ENCODE measurements at places on chromosomes 12 and 14.

- no peak for DNase-seq
Measured at GRCh38 chr12:26293612-26294011, 98.2 kb downstream of the SSPN start.

GRCh38 chr12:111792155-111792855, 25.6 kb downstream of the ALDH2 start:
- DNase-seq: no peak

- DNase-seq: no peak
Measured at GRCh38 chr12:60184096-60184495, 588.3 kb downstream of the SLC16A7 start.

- no peak for DNase-seq
Measured at GRCh38 chr14:32657081-32657480, 281.6 kb upstream of the NPAS3 start.

- DNase-seq: no peak
Measured at GRCh38 chr12:116694653-116695463, 43.0 kb downstream of the SPRING1 start.

GRCh38 chr12:5571115-5571514, 139.2 kb downstream of the NTF3 start:
- no peak for DNase-seq

GRCh38 chr12:45928309-45928708, 62.1 kb downstream of the SCAF11 start:
- DNase-seq: no peak

- no peak for DNase-seq
Measured at GRCh38 chr12:55830601-55831446, 1.4 kb upstream of the DNAJC14 start.

GRCh38 chr14:103724116-103724515, 8.5 kb downstream of the ZFYVE21 start:
- DNase-seq: no peak

GRCh38 chr14:33924566-33925100, 26.2 kb downstream of the EGLN3 start:
- no peak for DNase-seq

DNA sequence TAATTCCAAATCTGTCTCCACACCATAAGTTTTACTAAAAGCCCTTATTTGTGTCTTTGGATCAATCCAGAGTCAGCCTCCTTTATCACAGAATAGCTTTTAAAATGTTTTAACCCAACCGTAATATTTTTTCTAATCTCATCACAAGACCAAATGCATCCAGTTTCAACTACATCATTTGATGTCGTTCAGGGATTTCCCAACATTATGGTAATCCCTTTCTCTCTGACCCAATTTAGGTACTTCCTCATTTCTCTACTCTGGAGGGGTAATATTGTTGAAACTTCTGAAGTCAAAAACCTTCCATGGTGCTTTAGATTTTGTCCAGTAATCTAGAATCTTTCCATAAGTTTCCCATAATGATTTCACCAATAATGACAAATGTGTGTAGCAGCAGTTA, 596.8 kb downstream of the SOX5 start:
- DNase-seq: no peak

GRCh38 chr12:109618082-109618481, 44.5 kb downstream of the MVK start:
- DNase-seq: no peak

DNA sequence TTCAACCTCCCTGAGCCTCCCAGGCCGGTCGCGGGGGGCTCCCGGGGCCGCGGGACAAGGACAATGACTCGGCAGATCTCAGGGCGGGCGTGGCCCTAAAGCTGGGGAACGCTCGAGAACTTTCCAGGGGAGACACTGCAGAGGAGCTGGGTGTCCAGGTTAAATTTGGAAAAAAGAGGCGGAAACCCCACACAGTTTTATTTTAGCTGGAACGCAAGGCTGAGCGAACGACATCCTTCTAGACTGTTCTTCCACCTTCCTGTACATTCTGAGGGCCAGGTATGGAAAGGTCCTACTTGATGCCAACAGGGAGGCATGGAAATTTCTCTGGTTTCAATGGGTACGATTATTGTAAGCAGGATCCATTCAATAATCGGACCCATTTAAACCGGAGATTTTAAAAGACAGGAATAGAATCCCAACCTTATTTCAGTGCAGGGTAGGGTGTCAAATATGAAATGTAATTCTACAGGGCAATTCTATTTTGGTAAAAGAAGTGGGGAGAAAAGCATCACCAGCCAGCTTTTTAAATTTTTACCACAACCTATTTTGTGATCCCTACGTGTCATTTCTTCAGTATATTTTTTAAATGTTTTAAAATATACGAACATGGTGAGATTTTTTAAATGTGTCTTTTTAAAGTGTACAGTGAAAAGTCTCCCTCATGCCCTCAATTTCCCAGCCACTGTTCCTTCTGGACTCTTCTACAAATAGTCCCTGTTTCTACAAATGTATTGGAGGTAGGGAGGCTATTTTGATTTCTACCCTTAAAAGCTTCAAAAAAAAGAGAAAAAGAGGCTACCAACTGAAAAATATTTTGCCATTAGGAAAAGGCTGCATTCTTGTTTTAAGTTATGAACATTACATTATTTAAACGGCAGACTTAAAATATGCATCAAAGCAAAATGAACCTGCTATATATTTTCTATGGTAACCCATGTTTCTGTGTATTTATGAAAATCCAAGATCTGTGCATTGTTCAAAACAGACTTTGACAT, 1.1 kb upstream of the UBC start:
- DNase-seq: no peak

DNA sequence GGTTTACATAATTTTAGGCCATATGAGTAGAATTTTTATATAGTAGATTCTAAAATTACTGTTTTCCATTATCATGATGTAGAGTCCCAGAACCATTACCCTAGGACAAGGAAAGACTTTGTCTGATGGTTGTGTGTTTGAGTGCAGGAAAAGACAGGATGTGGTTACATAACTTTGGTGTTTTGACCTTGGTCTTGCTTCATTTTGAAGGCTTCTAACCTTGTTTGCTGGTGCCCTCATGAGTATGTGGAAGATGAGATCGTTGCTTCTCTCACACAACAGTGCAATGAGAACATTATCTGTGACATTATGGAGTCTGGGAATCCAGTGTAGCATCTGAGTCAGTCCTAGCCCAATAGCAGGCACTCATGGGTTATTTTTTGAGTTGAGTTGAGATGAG, 106.2 kb downstream of the IGF1 start:
- no peak for DNase-seq

DNA sequence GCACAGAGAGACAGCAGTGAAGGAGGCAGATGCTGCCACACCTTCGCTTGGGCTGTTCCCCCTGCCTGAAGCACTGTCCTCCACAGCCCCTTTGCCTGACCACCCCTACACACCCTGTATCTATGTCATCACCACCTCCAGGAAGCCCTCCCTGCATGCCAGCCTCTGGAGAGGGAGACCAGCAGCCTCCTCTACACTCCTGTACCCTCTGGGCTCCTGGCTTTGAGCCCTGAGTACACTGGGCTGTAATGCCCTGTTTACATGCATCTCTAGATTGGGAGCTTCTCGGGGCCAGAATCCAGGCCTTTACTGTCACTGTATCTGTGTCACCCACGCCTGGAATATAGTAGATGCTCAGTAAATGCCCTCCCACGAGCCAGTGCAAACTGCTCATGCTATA, 5.9 kb upstream of the TMEM119 start:
- no peak for DNase-seq
